ENCODE measurements at places on chromosomes 7 and 10.

DNA sequence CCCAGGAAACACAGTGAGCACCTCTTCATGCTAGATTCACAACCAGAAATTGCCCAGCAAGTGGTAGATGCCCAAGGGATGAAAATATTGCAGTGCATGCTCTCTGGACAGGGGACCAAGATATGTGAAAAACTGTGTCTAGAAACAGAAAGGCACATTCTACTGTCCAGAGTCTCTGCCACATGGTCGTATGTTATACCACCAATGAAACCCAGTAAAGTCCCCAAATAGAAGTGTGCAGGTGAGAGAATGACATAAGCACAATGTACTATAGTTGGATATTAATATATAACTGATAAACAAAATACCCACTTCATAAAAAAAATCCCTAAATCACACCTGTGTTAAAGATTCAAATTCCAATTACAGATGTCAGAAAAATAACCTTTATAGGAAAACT is 43.8 kb downstream of the RASGEF1A start:
- DNase-seq = no peak

GRCh38 chr7:2750004-2750407 is 62.0 kb downstream of the AMZ1 start:
- DNase-seq = peak; percentile 16

- DNase-seq = no peak
These were observed 232.8 kb downstream of the GLRX3 start for GRCh38 chr10:130368761-130369560.

DNA sequence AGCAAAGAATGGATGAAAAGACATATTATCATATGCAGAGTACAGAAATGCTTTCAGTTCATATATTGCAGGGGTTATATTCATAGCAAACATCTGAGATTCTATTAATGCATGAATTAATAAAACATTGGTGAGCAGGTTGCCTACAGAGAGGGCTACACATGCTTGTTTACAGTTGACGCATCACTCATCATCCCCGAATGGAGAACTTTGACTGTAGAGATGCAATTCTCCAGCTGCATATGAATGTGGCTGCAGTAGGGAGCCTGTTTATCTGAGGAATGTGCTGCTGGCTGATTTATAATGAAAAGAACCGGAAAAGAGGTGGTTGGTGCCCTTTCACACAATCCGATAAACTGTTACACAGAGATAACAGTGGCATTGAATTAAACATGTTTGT is 116.5 kb downstream of the GRM3 start:
- DNase-seq = no peak

- peak; percentile 53 for DNase-seq
These were observed at the start of gene SEPHS1 for GRCh38 chr10:13348216-13349017. Gene SEPHS1 (minus strand): TSS chr10:13348293. CDS start chr10:13344950, 3,343 bp downstream.

- no peak for DNase-seq
These were observed 558.6 kb upstream of the IGFBP3 start for GRCh38 chr7:46479680-46480079.

DNA sequence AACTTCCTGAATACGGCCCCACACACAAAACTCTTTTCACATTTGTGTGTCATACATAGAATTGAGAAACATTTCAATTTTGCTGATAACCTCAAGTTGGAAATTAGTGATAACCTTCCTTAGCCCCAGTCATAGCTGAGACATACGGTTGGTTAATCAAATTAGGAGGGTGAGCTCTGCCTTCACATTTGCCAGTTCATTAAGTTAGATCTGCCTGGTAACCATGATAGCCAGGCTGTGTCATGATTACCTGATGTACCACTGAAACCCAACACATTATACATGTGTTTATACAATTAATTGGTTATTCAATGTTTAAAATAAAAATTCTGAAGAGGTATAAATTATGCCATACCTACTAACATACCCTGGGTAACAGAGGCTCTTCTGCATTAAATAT is 60.8 kb upstream of the RAB11FIP2 start:
- DNase-seq = no peak

GRCh38 chr7:124179641-124180040 is 146.8 kb upstream of the TMEM229A start:
- DNase-seq = no peak

DNA sequence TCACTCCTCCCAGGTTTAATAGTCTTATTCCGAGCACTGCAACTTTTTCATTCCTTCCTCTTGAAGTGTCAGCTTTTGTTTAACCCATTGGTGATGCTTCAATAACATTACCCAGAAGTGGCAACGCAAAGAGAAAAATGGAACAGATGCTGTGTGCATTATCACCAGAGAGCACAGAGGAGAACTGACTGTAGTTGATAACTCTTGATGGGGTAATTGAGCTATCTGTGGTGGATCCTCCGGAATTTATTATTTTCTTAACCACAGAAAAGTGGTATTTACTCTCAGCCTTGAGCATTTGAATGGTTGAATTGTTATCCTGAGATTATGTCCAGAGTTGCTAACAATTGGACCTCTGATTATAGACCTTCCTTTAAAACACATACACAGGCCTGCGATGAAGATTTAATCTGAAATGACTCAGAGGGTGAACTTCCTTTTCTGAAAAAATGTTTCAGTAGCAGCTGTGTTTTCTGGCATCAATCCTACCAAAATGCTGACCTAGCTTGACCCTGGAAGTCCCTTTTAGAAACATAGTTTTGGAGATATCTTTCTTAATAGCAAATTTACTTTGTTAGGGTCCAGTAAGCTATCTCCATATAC is 1584.4 kb upstream of the LRRTM3 start:
- DNase-seq = no peak

GRCh38 chr10:116141855-116142254 is 131.2 kb downstream of the GFRA1 start:
- no peak for DNase-seq

Data from IMR-90 (cell line).